Activated CD4-positive, alpha-beta T cell treated with anti-CD3 and anti-CD28 coated beads for 24 hours (primary cell): ENCODE measurements at places on chromosomes 6 and 20.

GRCh38 chr6:157139054-157139708 is 184.1 kb downstream of the TMEM242 start:
- DNase-seq, result no peak

- no peak for DNase-seq
These were observed 22.2 kb downstream of the CEP57L1 start for GRCh38 chr6:109117346-109118035.

GRCh38 chr20:37559312-37560027 is 31.8 kb upstream of the BLCAP start:
- DNase-seq, result no peak

GRCh38 chr20:18405826-18406225 is 61.0 kb downstream of the DZANK1 start:
- DNase-seq, result no peak

DNA sequence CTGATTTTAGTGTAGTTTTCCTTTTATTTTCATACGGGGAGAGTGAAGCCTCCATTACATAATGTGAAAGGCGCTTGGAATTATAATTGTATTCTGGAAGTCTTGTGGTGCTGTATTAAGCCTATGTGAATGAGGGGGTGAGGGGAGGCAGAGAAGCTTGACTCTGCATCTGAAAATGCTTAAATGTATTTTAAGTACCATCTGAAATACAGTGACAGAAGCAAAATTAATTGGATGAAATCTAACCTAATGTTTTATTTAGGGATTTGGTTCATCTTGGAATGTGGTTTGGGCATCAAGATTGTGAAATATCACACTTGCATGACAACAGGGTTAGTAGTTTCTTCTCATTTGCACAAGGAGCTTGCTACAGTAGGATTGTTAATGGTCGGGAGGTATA is 41.2 kb downstream of the TMEM200A start:
- DNase-seq, result no peak

DNA sequence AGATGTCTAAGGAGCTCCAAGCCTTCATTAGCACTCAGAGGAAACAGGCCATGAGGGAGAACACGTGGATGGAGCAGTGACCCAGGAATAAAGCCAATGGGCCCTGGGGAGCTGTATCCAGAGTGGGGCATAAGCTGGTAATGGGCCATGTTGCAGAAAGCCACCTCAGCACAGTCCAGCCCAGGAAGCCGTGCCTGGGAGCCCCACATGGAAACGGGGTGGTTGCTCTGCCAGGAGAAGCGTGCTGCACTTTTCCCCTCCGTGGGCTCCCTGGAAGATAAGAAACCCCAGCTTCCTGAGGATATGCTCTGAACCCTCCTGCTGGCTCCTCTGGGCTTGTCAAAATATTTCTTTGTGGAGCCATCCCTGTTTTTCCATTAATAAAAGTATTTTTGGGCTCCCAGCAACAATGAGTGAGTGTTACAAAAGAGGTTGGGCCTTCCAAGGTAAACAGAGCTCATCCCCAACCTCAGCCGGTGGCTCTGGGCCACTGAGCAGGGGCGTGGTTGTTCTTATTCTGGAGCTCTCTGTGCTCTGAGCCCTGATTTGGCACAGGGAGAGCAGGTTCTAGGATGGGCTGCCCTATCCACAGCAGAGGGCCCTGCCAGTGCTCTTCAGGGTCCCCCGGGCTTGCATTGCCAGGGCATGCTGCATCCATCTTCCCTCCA is 31.2 kb upstream of the NFATC2 start:
- no peak for DNase-seq

GRCh38 chr6:37020381-37020780 is 14.9 kb downstream of the FGD2 start:
- no peak for DNase-seq

DNA sequence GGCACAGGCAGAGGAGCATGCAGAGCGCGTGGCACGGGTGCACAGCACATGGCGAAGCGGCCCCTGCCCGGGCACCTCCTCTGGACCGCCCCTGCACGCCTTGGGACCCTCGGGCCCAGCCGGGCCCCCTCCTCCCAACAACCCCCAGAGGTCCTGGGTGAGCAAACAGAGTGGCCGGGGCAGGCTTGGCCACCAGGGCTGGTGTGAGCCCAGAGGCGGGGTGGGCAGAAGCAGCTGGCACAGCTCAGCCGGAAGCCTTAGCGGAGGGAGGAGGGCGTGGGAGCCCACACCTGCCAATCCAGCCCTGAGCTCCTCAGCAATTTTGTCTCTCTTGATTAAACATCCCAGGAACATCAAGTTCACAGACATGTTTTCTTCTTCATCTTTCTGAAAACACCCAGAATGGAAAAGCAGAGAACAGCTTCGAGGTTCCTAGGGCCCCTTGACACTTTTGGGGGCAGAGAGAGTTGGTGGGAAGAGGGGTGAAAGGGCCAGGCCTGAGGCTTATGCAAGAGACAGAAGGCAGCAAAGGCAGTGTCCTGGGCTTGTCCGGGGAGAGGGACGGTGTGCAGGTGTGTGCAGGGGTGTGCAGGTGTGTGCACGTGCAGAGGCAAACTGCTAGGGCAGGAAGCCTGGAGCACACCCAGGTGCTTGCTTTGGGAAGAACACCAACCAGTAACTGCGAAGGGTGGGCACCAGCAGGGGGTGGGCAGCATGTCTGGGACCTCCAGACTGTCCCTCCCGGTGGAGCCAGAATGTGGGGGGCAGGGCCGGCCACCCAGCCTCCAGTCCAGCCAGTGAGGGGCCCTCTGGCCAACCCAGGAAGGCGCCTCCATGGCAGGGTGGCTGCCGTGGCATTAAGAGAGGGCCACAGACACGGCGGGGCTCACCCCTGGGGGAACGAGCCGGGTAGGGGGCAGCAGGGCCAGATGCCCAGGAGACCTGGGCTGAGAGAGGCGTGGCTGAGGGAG is 4.8 kb downstream of the HRH3 start:
- no peak for DNase-seq

- no peak for DNase-seq
These were observed 222.8 kb downstream of the KIF16B start for GRCh38 chr20:16350465-16350864.

DNA sequence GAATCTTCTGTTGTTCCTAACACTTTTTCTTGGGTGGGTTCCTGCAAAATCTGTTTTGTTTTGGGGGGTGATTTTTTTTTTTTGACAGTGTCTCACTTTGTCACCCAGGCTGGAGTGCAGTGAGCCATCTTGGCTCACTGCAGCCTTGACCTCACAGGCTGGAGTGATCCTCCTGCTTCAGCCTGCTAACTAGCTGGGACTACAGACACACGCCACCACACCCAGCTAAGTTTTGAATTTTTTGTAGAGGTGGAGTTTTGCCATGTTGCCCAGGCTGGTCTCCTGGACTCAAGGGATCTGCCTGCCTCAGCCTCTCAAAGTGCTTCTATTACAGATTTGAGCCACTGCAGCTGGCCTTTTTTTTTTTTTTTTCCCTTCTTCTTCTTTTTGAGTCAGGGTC is 60.5 kb upstream of the SNAP91 start:
- no peak for DNase-seq

- no peak for DNase-seq
These were observed 92.7 kb upstream of the AFDN start for GRCh38 chr6:167733740-167734661.
